ENCODE measurements at places on chromosomes 6 and 20. TPM values are rescaled to one million over a fixed set of nuclear protein-coding genes. Genes with fewer than 3 reads are reported as not detected.

The CFAP61 gene
- total RNA-seq: not detected

The PARD6B gene
- total RNA-seq: 0.06 TPM

The ISM1 gene
- 0.11 TPM for total RNA-seq

The BNIP5 gene
- total RNA-seq: not detected

The BCL2L1 gene
- total RNA-seq: 368 TPM

The CDH4 gene
- total RNA-seq: 0.98 TPM

The SLC17A9 gene
- total RNA-seq: not detected

The GMPR gene
- total RNA-seq: 4.9 TPM

The PLCB4 gene
- total RNA-seq: 5.7 TPM

The LRRN4 gene
- total RNA-seq: not detected

The HLA-DPA1 gene
- 0.86 TPM for total RNA-seq

- DNase-seq: no peak
Measured at GRCh38 chr6:5781966-5782556, 224.7 kb downstream of the NRN1 start.

GRCh38 chr6:5995949-5996713 lies 10.6 kb downstream of the NRN1 start:
- peak; percentile 84 for DNase-seq

DNA sequence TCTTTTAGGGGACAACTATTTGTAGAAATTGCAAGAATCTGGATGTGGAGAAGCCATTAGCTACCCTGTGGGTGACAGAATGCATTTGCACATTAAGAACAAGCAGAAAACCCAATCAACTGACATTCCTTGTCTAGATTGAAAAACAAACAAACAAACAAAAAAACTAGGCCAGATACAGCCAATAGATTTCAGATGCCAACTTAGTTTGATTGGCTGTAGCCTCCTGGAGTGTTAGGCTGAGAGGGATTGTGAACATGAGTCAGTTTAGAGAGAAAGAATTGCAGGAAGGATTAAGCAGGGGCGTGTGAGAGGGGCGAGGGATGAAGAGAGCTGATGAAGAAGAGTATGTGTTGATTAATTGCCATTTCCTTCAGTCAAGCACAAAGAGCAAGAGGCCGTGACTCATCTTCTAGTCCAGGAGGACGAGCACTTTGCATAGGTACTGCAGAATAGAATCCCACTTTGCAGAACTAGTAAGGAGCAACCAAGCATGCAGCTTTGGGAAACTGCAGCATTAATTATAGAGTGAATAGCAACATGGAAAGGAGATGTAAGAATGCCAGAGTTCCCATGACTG lies 188.0 kb upstream of the RAB32 start:
- no peak for DNase-seq

DNA sequence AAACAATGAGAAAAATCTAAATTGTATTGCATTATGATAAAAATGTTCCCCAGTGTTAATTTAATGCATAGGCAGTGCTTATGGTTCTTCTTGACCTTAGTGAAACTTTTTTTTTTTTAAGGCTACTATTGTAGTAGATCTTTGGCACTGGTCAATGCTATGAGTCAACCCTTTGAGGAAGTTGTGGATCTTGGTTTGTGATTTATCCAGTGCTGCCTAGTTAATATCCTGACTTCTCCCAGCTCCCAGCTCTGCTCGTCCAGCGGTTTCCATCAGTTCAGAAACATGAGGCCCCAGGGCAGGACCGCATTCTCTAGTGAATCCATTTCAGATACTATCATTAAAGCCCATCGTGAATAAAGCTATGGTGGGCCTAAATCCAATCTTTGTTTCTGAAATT lies 364.5 kb upstream of the JARID2 start:
- DNase-seq: peak; percentile 78

- no peak for DNase-seq
Measured at GRCh38 chr20:63890201-63890576, 4.7 kb upstream of the DNAJC5 start.

GRCh38 chr6:144185133-144185836 lies 35.0 kb downstream of the STX11 start:
- DNase-seq: no peak

DNA sequence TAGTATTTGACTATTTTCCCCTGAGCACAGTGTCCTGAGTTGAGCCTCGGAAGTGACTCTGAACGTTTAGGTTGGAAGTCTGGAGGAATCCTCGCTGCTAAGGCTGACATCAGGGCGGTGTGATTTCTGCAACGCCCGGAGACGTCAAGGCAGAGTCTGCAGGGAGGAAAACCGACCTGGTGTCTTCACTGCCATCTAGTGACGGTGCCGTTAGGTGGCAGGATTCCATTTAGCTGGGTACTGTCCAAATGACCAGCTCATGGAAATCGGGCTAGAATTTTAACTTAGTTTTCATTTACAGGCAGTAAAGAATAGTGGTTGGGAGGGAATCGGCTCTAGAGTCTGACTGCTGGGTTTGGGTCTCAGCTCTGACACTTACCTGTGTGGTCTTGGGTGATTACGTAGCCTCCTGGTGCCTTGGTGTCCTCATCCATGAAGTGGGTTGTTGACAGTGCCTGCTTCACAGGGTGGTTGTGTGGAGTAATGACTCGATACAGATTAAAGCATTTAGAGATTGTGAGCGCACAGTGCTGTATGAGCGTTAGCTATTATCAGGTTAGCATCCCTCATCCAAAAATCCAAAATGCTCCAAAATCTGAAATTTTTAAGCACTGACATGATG lies 35.0 kb downstream of the FOXF2 start:
- DNase-seq: peak; percentile 48

GRCh38 chr20:59636766-59637370 lies 32.5 kb downstream of the PHACTR3 start:
- DNase-seq: no peak

DNA sequence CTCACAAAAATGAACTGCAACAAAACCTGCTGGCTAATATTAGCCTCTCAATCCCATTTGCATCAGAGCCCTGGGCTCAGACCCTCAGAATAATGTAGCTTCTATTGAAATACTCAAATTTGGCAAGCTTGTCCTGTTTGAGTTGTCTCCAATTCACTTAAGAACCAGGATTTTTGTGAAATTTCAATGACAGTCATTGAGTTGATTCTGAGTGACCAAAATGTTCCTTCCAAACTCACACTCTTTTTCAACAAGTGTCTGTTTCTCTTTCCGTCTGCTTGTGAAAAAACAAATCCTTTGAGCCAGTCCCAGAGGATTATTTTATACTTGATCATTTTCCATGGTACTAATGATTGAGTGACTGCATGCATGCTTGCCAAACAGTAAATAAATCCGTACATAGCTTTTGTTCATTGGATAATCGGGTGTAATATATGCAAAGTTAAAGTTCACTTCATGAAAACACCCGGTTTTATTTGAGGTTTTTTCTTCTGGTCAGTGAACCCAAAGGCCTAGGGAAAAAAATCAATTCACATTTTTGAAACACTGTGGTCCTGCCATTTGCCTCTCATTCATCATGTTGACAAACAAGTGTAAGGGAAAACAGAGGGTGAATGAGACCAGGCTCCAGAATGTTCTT lies 16.4 kb upstream of the SLC22A2 start:
- no peak for DNase-seq

DNA sequence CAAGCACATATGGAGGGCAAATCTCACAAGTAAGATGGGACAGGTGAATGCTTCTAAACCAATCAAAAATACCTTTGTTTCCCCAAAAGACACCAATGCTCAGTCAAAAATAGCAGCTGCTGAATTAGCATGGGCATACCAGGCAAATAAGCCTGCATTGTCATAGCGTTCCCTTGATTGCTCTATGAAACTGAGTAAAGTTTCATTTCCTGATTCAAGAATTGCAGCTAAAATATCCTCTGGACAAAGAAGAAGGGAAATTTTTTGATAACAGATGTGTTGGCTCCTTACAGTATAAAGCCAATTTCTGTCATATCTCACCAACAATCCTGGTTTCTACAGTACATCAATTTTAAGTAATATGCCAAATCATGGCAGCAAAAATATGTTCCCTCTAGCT lies 3.3 kb upstream of the TMEM14A start:
- DNase-seq: no peak

DNA sequence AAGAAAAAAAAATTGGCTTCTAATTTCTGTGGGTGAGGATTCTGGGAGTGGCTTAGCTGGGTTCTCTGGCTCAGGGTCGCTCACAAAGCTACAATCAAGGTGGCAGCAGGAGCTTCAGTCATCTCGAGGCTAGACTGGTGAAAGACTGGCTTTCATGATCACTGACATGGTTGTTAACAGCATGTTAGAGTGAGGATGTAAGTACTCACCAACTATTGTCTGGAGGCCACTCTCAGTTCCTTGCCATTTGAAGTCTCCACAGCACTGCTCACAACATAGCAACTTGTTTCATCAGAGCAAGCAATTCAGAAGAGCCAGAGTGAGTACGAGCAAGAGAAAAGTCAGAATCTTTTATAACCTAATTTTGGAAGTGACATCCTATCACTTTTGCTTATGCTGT lies 145.7 kb upstream of the PRSS16 start:
- DNase-seq: no peak

GRCh38 chr6:20309186-20309585 lies 92.5 kb upstream of the E2F3 start:
- DNase-seq: no peak

- no peak for DNase-seq
Measured at GRCh38 chr20:39528436-39528835, 566.3 kb downstream of the DHX35 start.

- DNase-seq: peak; percentile 66
Measured at GRCh38 chr6:53960311-53960710, 150.9 kb upstream of the MLIP start.

DNA sequence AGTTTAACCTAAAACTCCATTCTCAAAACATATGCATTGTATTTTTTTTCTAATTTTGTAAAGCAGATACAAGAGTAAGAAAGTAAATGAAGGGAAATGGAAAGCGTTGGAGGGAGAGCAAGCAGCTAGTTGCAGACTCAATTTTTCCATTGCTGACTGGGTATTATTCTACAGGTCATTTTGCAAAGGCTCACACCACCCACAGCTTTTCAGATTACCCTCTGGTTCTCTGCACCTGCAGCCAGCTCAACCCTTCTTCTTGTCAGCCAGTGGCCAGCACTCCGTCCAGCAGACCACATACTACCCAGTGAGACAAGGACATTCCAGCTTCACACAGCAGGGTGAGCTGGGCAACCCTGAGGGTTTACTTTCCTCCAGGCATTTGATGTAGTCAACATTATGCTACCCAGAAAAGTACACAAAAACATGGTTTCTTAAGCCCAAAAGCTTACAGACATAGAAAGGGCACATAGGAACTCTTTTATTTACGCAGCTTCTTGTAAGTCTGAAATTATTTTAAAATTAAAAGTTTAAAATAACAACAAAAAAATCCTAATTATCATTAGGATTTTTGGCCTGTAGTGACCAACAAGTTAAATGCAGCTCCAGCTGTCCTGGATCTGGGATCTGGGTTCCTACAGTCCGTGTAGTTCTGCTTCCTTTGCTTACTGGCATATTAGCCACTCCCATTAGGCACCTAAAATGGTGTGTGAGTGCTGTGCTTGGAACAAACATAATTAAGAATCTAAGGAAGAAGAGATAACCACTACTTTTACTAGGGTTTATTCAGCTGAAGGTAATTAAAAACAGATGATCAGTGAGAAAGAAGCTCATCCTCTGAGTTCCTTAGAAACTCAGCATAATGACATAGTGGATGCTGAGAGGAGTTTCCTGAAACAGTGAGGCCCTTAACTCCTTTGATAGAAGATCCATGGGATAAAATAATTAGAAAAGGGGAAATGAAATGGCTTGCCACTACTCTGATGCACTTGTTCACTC lies 185.3 kb downstream of the PKHD1 start:
- DNase-seq: no peak

- peak; percentile 99 for DNase-seq
Measured at GRCh38 chr6:139539852-139540251, 165.4 kb upstream of the CITED2 start.

DNA sequence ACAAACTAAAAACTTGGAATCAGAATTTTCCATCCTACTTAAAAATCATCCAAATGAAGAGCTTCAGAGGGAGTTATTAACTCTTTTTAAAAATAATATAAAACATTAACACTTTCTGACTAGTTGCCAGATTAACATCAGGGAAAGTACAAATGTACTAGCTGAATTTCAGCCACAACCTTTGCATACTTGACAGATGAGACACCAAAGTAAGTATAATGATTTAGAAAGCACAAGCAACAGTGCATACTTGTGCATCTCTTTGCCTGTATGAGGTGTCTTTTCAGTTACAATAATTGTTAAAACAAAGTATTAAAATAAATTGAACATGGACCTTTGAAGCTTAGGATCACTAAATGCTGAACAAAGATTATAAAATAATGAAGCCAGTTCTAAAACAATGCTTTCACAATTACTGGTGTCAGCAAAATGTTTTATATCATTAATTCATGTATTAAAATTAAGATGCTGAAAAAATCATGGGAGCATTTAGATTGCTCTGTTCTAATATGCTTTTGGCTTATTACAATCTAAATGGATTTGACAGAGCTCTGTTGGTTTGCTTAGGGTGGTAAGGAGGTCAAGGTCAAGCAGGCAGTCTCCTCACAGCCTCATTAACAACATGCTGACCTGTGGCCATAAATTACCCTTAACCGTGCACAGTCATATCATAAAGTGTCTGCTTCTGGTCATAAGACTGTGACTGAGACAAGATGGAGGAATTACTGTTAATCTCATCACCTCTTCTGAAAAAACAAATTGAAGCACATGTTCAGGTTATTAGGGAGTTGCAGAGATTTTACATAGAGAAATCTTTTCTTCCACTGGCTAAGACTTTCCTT lies 15.1 kb downstream of the RNF217 start:
- DNase-seq: no peak

DNA sequence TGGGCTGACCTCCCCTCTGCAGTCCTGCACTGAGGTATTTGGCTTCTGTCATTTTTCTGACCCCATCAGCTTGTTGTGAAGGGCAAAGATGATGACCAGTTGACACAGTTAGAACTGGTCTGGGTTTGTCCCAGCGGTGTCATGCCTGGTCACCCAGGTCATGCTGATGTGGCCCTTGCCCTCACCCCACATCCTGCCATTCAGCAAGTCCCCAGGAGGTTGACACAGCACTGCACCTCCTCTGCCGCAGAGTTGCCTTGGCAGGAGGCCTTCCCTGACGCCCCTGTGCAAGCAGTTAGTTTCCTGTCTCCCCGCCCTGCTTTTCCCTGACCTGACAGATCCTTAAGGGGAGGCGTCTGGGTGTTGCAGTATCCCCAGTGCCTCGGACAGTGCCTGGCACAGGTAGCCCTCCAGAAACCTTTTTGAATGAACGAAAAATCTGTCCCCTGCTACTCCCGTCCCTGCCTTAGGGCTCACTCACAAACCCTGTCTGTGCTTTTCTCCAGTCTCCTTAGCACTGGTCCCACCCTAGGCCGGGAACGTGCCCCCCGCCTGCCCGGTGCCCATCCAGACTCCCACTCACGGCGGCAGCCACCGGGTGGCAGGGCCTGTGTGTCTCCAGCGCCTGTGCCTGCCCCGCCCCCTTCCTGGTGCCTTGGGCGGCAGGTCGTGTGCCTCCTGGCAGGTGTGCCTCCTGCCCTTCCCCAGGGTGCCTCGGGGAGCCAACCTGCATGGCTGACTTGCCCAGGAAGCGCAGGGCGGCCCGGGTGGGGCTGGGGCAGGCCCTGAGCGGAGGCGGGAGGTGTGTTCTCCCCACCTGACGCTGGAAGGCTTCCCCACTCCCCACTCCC lies 146.3 kb upstream of the RNF24 start:
- no peak for DNase-seq

GRCh38 chr20:49579874-49580812 lies 12.2 kb upstream of the PTGIS start:
- no peak for DNase-seq

- peak; percentile 54 for DNase-seq
Measured at GRCh38 chr6:111992851-111993250, 61.1 kb upstream of the CCN6 start.

Data from LHCN-M2 (cell line).